ENCODE measurements at places on chromosomes 12 and 14.

DNA sequence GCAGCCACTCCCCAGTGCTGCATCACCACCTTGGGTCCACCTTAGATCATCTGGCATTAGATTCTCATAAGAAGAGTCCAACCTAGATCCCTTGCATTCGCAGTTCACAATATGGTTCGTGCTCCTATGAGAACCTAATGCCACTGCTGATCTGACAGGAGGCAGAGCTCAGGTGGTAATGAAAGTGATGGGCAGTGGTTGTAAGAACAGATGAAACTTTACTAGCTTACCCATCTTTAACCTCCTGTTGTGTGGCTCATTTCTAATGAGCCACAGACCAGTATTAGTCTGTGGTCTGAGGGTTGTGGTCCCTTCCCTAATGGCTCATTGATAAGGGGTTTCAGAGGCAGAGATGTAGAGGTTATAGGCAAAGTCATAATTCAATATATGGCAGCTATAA, 615.9 kb upstream of the MIS18BP1 start:
- DNase-seq, result no peak

DNA sequence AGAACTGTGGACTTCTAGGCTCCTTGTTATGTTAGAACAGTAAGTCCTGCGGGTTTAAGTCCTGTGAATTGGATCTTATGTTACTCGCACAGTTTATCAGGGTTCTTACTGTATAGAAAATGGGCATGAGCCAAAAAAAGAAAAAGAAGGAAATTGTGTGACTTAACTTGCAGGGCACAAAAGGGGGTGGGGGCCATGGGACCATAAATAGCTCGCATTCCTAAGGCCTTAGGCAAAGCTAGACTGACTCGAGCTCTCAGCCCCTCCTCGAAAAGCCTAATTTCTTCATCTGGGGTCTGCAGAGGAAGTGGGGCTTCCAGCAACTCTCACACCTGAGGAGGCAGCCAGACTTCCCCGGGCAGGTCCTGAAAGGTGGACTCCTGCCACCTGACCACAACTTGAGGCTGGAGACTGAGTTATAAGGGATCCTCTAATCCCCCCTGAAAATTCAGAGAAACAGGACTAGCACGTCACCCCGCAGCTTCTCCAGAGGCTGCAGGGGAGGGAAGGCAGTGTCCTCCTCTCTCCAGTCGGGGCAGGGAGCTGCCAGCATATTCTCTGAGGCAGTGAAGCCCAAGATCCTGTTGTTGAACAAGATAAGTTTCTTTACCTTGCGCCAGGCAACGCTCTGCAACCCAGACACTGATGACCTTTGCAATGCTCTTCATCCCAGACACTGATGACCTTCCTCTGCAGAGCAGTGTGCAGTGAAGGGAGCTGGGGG, 280.5 kb downstream of the PCNX1 start:
- no peak for DNase-seq

DNA sequence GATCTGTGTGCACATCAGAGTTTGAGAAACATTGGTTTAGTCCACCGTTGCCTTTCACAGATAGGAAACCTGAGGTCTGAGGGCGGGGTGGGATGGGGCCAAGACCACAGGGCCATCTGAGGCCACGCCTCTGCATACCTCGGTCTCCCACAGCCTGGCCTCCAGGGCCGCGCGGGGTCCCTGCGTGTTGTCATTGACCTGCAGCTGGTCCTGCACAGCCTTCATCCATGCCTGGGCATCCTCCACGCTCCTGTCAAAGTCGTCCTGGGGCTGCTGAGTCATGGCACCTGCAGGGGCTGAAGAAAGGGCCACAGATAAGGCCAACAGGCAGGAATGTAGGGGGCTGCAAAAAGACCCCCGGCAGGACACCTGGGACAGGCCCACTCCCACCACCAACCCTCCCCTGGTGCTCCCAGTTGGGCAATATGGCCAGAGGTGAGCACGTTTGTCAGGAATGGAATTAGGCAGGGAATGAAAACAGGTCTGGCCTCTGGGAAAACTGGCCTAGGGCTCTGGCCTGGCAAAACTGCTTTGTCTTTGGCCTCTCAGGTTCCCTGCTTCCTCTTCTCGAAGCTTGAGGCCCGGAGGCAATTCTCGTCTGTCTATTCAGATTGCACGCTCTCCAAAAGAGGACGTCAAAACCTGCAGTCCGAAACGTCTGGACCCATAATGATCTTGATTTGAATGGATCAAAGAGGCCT, 40.8 kb downstream of the SYNE3 start:
- DNase-seq, result no peak

DNA sequence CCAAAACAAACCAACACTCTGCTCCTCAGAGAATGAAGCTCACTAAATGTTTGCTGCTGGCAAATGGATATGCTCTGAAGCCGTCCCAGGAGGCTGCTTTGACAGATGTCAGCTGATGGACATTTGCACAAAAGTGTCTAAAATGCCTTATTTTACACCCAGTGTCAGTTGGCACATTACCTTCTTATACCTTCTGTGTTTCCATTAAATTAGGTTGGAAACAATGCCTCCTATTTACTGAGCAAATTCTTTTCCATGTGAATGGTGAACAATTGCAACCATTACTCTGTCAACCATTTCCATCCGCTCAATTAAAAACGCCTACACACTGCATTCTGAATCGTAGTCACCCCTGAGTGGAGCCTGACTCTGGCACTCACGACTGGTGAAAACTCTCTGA, 1679.9 kb upstream of the FLRT2 start:
- no peak for DNase-seq

GRCh38 chr12:76152181-76152807, 67.8 kb upstream of the NAP1L1 start:
- no peak for DNase-seq

DNA sequence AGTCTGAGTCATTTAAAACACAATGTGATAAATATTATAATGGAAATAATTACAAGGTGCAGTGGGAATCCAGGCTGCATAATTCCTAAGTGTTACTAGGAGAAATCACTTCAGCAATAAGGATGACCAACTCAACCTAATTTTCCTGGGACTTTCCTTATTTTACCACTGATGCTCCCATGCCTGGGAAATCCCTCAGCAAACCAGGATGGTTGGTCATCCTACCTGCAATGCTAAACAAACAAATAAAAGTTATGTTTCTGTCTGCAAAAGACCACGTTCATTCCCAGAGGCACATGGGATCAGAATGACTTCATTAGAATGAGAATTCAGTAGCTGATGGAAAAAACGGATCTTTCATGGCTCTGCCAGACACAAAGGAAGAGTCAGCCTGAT, 130.8 kb upstream of the RAP1B start:
- no peak for DNase-seq

GRCh38 chr12:82414044-82414443, 55.7 kb downstream of the METTL25 start:
- DNase-seq, result no peak

DNA sequence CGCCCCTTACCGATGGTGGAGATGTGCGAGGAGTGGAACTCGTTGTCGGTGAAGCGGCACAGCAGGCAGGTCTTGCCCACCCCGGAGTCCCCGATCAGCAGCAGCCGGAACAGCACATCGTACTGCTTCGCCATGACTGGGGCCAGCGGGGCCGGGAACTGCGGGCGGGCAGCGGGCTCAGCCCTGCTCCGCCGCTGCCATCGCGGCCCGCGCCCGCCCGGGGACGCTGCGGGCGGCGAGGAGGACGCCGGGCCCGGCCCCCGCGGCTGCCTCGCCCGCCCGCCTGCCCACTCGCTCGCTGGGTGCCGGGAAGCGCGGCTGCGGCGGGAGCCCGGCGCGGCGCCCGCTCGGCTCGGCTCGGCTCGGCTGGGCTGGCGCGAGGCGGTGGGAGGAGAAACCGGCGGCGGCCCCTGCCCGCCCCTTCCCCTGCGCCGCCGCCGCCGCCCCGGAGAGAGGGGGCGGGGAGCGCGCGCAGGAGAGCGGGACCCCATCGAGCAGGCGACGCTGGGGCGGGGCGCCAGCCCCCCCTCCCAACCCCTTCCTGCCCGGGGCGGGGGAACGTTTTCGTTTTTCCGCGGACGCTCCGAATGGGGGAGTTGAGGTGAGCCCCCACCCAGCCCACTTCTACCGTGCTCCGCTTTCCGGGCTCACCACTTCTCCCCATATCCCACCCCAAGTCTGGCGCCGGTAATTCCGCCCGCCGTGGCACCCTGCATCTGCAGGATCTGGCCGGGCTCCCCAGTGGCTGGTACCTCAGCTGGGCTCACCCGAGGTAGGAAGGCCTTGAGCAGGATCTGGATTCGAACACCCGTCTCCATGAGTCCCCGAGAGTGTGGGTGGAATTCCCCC, at the start of gene RAB15:
Gene RAB15, minus strand, starts transcription at position 394 of the 849 bp plus-strand sequence. Its CDS starts 260 bp downstream, at position 134.
- peak; percentile 45 for DNase-seq

GRCh38 chr12:131066207-131066885, 112.6 kb downstream of the ADGRD1 start:
- no peak for DNase-seq

DNA sequence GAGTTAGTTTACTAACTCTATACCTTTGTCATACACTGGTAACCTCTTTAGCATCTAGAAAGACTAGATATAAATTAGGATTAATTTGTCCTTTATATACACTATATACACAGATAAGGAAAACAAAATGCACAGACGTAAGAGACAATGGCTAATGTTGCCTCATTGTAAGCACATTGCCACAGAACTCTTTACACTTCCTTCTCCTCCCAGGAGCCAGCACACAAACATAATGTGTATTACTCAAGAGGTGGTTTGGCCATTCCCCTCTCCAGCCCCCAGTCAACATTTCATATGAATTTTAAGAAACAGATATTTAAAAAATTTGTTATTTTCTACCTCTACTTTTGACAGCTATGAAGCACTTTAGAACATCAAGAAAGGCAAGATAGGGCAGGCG, 131.4 kb upstream of the OR4E1 start:
- no peak for DNase-seq

DNA sequence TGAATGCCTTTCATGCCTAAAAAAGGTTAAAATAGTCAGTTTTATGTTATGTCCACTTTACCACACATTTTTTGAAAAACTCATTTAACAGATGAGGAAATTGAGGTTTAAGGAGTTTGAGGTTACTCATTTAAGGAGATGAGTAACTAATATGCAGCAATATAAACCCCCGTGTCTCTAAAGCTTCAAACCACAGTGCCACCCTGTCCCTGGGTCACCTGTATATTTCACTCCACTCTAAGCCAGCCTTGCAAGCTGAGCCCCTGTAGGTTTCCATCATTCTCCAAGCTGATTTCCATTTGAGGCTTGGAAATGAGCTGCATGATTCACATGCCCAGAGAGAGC, 64.4 kb downstream of the NUAK1 start:
- no peak for DNase-seq

GRCh38 chr12:80707126-80707829, at the start of gene MYF6:
TSS of gene MYF6 (plus strand) at chr12:80707634. CDS start at chr12:80707720, 86 bp downstream.
- DNase-seq, result no peak
